ENCODE measurements at places on chromosomes 7 and 10. TPM values are rescaled to one million over a fixed set of nuclear protein-coding genes. Genes with fewer than 3 reads are reported as not detected.

Gene SRGN
- total RNA-seq, result 311 TPM

Gene CTTNBP2
- total RNA-seq, result not detected

Gene BEND7
- 10.0 TPM for total RNA-seq

Gene PALD1
- total RNA-seq, result 105 TPM

Gene MAGI2
- total RNA-seq, result 0.81 TPM

Gene ACTL6B
- total RNA-seq, result not detected

Gene NKX2-3
- total RNA-seq, result under 0.01 TPM

Gene ASIC3
- 0.16 TPM for total RNA-seq

Gene OPN1SW
- total RNA-seq, result 1.1 TPM

Gene PLXNA4
- total RNA-seq, result 7.9 TPM

Gene NUTM2A
- total RNA-seq, result 0.44 TPM

Gene HMX3
- not detected for total RNA-seq

Gene ADCYAP1R1
- total RNA-seq, result not detected

Gene CLIP2
- 65.3 TPM for total RNA-seq

Gene UCMA
- total RNA-seq, result not detected

Gene PTN
- total RNA-seq, result not detected

Gene TUBAL3
- total RNA-seq, result 0.25 TPM

Gene FAM237B
- not detected for total RNA-seq

Gene PDZD7
- 0.16 TPM for total RNA-seq

Gene FGFBP3
- total RNA-seq, result 0.16 TPM

Gene CYP2E1
- 0.16 TPM for total RNA-seq

Measured in bladder microvascular endothelial cell (primary cell).